ENCODE measurements at places on chromosomes 6 and 20.
A peak's percentile ranks its signal among the peaks of the same experiment; 100 is the strongest.

DNA sequence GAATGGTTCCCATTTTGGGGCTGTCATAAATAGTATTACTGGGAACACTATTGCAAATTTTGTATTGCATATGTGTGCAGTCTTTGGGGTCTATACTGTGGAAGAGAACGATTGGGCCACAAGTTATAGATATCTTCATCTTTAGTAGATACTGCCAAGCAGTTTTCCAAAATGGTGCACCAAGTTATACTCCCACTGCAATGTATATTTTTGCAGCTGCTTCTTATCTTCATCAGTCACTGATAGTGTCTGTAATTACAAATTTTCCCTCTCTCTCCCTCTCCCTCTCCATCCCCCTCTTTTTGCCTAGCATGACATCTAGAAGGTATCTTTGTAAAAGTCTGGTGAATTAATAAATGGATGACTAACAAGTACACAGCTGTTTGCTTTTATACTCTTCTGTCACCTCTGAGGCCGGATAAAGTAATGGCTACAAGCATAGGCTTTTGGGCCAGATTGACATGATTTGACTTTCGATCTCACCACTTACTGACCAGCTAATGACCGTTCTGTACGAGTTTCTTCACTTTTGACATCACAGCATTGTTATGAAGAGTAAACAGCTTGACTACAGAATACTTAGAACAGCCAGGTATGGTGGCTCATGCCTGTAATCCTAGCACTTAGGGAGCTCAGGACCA, 113.3 kb upstream of the SLC2A12 start:
- DNase-seq: no peak

DNA sequence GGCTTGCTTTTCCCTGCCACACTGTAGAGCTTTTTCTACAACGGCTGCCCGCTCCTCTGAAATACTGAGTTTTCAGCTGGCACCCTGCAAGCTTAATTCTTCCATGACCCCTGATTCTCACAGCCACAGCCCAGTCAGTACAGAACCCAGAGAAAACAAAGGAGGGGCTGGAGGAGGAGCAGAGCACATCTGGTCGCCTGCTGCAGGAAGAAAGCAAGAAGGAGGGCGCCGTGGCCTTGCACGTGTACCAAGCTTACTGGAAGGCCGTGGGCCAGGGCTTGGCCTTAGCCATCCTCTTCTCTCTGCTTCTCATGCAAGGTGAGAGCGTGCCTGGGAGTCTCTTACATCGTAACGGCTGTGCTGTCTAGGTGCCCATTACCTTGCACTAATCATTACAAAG, 11.3 kb downstream of the DLK2 start:
- DNase-seq: no peak

DNA sequence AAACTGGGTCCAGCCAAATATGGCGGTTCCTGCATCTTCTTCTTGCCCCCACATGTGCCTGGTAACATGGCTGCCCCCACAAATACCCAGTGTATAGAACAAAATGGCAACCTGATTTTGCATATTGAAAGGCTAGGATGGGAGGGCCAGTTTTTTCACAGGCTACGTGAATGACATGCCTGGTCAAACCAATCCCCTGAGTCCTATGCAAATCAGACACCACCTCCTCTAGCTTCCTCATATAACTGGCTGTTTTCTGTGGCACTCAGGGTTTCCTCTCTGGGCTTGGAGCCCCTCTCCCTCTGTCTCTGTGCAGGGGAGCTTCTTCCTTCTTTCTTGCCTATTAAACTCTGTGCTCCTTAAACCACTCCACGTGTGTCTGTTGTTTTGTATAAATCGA, 372.1 kb downstream of the KIF16B start:
- DNase-seq: no peak

- no peak for DNase-seq
Observed at GRCh38 chr6:15864038-15864707, 201.3 kb upstream of the DTNBP1 start.

DNA sequence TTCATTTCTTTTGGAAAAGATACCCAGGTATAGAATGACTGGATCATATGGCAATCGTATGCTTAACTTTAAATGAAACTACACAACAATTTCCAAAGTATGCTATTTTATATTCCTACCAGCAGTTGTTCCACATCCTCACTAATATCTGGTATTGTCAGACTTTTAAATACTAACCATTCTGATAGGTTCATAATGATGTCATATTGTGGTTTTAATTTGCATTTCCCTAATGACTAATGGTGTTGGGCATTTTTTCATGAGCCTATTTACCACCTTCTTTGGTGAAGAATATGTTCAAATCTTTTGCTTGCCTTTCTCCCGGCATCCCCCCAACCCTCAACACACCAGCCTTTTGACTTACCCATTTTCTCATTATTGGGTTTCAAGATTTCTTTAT, 96.2 kb upstream of the HMGN3 start:
- no peak for DNase-seq

DNA sequence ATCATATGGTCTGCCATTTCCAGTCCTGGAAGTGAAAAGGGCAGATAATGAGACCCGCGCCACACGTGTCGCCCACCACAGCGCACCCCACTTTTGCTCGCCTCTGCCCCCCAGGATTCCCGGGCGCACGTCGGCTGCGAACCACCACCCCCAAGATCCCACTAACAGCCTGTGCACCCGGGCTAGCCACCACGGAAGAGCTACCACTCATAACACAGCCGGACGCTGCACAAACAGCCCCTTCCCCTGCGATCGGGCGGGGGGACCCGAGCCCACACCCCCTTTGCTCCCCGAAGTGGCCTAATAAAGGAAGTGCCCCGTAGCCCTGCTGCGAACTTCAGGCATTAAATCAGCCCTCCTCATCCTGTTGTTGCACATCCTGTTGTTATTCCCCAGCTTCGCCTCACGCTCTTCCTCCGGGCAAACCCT, 506 bp downstream of the CITED2 start:
- no peak for DNase-seq

DNA sequence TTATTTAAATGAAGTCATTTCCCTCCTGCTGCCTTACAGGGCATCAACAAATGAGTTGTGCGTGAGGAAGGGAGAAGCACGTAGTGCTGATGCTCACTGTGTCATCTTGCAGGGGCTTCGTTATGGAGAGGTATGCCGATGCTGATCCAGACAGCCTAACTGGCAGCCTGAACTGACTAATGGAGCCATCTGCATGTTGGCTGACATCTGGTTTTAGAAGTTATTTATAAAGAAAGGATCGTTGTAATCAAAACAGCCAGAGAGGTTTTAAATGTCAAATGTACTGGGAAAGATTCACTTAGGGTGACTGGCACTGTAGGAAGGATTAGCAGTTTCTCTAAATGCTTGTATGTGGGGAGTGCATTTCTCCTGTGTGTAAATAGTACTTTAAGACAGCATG, 54.6 kb downstream of the FARS2 start:
- no peak for DNase-seq

GRCh38 chr20:20371681-20372080, 3.8 kb downstream of the INSM1 start:
- DNase-seq: no peak

DNA sequence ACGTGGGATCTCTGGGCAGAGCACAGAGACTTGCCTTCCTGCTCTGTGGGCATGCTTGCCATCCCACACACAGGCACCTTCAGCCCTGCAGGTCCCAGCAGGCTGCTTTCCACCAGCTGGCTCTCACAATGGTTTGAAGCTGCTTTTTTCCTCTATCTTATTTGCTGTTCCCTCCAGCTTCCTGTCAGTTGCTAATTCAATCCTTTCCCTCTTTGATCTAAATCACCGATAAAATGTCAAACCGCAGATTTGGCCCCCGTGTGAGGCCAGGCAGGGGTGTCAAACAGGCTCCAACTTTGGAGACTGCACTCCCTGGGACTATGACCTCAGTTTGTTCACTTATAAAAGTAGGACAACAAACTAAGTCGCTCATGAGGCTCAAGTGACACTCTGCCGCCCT, 40.6 kb upstream of the PCMTD2 start:
- DNase-seq: no peak

- no peak for DNase-seq
Observed at GRCh38 chr20:52410731-52411234, 219.2 kb upstream of the ZFP64 start.

- DNase-seq: peak; percentile 48
Observed at GRCh38 chr20:46255440-46256104, 52.7 kb downstream of the CDH22 start.

- DNase-seq: no peak
Observed at GRCh38 chr6:14455427-14455826, 337.9 kb downstream of the CD83 start.

- no peak for DNase-seq
Observed at GRCh38 chr6:156994215-156995076, 217.3 kb downstream of the ARID1B start.

GRCh38 chr20:58824843-58825242, 25.9 kb downstream of the GNAS-AS1 start:
- no peak for DNase-seq

DNA sequence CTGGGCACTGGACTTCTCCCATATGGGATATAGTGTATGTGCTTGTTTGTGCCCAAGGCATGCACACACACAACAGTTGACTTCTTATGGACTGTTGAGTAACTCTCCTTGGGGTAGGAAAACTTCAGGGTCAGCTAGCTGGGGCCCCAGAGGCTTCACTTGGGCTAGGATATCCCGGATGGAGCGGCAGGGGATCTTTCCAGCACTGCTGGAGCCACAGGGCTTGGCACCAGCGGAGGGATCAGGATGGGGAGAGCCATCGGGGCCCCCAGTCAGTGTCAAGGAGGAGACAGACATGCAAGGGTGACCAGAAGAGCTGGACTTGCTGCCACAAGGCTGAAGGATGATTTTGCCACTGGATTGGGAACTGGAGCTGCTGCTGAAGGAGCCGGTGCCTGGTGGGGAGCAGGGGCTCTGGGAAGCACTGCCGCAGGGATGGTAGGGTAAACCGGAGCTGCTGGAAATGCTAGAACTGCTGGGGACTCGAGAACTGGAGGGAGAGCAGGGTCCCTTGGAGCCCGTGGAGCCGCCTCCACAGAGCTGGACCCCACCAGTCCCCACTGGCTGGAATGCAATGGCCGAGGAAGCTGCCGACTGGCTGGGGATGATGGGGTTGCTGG, 1.5 kb downstream of the PSORS1C1 start:
- DNase-seq: no peak

DNA sequence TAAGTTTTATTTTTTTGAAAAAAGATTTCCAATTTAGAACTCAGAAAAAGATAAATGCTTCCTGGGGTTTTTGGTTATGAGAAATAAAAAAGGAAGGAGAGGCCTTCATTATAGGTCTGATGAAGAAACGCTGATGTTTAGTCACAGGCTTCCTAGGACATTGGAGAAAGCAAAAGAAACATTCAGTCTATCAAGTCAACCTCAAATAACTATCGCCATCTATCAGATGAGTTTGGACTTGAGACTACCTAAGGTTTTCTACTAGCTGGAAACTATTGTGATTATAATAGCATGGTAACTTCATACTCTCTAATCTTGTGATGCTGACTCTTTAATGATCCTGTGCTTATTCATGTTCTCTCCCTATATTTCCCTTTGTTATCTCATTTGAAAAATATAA, 171.3 kb downstream of the TPBG start:
- no peak for DNase-seq

DNA sequence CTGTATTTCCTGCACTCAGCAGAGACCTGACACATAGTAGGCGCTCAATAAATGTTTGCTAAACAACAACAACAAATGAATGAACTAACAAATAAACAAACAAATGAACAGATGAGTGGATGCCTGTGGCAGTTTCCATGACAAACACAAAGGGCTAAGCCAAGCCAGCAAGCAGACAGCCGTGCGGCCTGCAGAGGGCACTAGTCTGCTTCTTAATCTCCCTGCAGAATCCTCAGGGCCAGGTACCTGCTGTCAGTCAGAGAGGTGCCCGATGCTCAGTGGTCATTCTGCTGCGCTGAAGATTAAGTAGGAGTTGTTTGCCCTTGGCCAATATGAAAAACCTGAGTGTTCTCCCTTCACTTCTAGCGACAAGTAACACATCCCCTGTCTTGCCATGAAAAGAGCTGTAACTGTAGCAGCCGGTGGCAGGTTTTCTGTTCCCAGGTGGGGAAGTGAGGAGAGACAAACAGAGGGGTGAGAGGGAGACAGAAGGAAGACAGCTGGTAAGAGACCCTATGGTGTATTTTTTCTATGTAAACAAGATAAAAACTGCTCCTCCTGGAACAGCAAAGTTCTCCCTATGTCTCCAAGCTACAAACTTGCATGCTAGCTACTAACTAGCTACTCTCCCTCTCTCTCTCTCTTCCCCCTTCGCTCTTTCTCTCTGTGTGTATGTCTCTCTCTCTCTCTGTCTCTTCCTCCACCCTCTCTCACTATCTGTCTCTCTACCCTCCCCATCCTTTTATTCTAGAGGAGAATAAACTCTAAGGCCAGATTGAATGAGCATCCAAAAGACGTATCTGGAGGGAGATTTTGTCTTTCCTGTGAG, at the start of gene MC3R:
MC3R (plus strand) TSS at position 779 of the 829 bp plus-strand sequence. CDS start 112 bp downstream, outside the sequence.
- DNase-seq: no peak

DNA sequence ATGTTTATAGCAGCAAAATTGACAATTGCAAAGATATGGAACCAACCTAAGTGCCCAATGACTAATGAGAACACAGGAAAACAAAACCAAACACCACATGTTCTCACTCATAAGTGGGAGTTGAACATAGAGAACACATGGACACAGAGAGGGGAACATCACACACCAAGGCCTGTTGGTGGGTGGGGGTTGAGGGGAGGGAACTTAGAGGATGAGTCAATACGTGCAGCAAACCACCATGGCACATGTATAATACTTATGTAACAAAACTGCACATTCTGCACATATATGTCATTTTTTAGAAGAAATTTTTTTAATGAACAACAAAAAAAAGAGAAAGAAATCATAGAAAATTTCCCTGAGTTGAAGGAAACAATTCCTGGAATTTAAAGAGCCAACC, 3.9 kb downstream of the EPM2A start:
- no peak for DNase-seq

DNA sequence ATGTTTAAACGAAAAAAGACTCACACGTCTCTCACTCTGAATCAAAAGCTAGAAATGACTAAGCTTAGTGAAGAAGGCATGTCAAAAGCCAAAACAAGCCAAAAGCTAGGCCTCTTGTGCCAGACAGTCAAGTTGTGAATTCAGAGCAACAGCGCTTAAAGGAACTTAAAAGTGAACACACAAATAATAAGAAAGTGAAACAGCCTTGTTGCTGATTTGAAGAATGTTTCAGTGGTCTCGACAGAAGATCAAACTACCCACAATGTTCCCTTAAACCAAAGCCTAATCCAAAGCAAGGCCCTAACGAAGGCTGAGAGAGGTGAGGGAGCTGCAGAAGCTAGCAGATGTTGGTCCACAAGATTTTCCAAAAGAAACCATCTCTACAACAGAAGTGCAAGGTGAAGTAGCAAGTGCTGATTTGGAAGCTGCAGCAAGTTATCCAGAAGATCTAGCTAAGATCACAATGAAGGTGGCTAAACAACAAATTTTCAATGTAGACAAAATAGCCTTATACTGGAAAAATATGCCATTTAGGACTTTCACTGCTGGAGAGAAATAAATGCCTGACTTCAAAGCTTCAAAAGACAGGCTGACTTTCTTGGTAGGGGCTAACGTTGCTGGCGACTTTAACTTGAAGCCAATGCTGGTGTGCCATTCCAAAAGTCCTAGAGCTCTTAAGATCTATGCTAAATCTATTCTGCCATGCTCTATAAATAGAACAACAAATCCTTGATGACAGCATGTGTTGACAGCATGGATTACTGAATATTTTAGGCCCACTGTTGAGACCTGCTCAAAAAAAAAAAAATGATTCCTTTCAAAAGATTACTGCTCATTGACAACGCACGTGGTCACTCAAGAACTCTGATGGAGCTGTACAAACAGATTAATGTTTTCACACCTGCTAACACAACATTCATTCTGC, 40.3 kb downstream of the SEC63 start:
- DNase-seq: no peak

- no peak for DNase-seq
Observed at GRCh38 chr6:69732640-69733039, 64.2 kb downstream of the LMBRD1 start.

- no peak for DNase-seq
Observed at GRCh38 chr6:18276610-18277236, 12.4 kb upstream of the DEK start.
